Activated CD4-positive, CD25-positive, alpha-beta regulatory T cell treated with anti-CD3 and anti-CD28 coated beads, Interleukin-2, amount 50 U/mL, for 72 hours (primary cell): ENCODE measurements at places on chromosomes 3 and 15.

GRCh38 chr15:22968366-22968765 lies 11.8 kb downstream of the CYFIP1 start:
- DNase-seq = no peak

DNA sequence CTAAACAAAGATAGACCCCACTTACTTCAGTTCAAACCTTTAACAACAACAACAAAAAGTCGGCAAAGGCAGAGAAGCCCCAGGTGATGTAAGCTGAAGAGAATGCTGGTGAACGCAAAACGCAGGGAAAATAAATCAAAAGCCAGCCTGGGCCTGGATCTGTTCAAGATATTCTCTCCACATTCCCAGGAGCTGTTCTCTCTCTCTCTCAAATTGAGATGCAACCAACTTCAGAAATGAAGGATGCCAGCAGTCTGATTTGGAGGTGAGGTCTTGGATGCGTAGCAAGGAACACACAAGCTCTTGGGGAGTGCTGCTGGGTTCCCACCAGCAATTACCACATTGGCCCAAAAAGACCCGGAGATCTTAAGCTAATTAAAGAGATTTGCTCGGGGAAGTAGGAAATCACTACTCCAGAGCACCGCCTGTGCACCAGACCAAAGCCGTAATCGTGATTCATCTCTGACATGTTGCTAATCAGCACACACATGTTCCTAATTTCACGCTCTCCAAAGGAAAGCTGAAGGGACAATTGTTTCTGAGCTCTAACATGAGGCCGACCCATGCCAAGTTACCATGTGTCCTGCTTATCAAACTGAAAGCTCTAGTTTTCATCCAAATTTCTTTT lies 37.1 kb downstream of the IL17RD start:
- no peak for DNase-seq

- DNase-seq = no peak
Measured at GRCh38 chr3:101962055-101962454, 112.7 kb downstream of the NFKBIZ start.

DNA sequence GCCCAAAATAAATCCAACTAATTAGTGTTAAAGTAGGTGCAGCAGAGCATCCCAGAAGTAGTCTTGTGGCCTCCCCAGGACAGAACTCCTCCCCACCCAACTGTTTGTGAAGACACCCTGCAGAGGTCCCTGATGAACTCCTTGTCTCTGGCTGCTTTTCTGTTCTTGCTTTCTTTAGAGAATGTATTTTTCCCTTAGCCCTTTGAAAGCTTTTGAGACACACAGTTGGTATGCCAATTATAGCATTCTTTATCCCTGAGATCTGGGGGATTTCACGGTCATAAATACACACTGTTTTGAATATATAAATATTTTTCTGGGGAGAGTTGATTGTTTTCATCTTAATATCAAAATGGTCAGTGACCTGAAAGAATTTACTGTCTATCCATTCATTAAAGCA lies 9.8 kb downstream of the TFG start:
- no peak for DNase-seq

DNA sequence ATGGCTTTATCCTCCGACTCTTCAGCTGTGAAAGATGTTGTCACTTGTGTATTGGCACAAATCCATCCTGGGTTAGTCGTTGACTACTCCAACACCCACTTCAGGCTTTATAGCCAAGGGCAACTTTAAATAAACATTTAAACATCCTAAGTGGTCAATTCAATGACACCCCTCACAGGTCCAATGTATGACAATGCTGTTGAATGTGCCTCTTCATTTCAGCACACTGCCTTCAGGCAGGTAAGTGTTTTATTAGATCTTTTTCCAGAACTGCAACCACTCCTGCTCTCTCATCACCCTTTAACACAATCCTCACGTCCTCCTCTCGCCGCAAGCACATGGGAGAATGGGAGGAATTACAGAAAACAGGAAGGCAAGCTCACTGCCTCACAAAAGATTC lies 30.3 kb downstream of the IL12A start:
- no peak for DNase-seq

DNA sequence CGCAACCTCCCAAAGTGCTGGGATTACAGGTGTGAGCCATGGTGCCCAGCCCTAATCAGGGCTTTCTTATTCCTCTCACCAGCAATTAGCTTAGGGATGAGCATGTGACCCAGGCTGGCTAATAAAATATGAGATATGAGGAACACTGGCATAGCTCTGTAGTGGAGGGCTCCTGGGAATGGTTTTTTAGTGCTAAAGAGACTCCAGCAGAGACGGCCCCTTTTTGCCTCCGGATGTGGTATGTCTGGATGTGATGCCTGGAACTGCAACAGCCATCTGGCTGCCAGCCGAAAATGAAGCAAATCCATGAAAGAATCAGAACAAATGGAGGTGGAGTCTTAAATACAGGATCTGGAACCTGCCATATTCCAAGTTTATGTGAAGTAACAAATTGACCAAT lies 69.1 kb upstream of the MAGI1 start:
- no peak for DNase-seq

DNA sequence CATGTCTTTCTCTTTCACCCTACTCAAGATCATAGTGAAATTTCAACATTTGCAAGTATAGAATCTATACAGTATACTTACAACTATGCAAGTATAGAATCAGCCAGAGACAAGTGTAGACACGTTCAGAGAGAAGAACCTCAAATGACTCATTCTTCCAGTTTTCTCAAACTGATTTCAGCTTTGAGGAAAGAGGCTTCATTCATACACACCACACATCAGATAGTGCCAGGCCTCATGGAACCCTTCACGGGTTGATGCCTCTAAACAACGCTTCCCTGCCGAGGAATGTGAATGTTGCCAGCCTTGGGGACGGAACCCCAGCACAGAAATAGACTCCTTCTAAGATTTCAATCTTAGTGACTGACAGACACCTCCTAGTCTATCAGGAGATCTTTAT lies 135.7 kb downstream of the FOXP1 start:
- no peak for DNase-seq

DNA sequence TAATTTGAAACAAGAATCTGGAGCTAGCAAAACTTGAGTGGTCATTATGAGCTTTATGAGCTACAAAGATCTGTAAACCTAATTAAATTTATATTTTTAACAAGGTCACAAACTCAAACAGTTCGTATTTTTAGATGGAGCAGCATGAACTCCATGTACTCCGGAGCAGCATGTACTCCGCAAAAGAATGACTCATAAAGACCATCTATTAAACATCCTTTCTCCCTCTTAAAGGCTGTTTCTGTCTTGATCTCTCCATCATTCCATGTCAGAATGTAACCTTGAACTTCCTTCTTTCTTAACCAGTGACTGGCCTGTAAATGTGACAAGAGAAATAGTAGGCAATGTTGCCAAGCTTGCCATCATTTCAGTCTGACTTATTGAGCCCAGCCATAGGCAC lies 696.9 kb downstream of the ZNF385D start:
- DNase-seq = no peak

- no peak for DNase-seq
Measured at GRCh38 chr3:5431811-5432378, 244.4 kb downstream of the EDEM1 start.

DNA sequence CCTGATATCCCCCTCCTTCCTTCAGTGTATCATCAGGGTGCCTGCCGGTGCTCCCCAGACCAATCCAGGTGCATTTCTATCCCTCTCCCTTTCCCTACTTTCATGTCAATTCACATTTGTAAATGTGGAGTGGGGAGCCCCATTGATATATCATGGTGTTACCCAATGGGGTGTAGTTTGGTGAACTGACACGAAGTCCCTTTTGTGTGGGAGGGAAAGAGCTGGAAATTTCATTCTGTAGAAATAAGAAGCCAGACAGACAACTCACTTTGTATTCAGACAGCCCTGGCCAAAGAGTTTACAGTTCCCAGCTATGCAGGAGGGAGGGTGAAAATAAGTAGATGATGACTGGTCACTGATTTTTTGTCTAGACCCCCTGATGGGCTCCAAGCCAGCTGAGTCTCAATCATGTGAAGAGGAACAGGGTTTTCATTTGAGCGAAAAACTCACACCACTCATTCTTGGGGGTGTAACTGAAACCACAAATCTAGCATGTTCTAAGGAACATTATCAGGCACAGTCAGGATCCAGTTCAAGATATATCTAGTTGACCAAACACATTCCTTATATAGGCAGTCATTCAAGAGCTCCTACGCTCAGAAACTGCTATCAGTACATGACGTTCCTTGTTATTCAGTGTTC lies 58.9 kb downstream of the LMCD1 start:
- DNase-seq = no peak

DNA sequence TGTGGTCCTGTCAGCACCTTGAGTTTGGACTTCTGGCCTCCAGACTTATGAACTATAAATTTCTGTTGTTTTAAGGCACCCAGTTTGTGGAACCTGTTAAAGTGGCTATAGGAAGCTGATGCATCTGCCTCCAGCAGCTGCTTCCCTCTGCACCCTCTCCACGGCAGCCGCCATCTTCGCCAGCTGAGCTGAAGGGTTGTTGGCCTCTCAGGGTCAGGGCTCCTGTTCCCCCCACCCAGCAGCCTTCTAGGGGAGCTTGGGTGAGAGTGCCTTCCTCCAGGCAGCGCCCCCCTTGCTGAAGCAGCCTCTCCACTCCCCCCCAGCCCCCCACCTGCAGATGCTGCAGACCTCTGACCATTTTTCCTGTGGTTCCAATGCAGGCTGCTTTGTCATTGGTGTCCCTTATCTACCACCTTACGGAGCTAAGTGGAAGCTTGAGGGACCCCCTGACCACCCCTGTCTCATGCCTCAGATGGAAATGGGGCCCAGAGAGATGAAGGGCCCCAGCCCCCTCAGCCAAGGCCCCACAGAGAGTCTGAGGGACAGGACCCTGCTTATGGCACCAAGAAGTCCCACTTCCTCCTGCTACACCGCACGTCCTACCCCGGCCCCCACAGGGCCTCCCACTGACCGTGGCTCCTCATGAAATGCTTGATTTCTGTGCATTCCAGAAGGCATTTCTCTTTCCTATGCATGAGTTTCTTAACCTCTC lies 61.4 kb upstream of the TLE3 start:
- no peak for DNase-seq

GRCh38 chr3:120052677-120053076 lies 41.6 kb downstream of the GSK3B start:
- no peak for DNase-seq

DNA sequence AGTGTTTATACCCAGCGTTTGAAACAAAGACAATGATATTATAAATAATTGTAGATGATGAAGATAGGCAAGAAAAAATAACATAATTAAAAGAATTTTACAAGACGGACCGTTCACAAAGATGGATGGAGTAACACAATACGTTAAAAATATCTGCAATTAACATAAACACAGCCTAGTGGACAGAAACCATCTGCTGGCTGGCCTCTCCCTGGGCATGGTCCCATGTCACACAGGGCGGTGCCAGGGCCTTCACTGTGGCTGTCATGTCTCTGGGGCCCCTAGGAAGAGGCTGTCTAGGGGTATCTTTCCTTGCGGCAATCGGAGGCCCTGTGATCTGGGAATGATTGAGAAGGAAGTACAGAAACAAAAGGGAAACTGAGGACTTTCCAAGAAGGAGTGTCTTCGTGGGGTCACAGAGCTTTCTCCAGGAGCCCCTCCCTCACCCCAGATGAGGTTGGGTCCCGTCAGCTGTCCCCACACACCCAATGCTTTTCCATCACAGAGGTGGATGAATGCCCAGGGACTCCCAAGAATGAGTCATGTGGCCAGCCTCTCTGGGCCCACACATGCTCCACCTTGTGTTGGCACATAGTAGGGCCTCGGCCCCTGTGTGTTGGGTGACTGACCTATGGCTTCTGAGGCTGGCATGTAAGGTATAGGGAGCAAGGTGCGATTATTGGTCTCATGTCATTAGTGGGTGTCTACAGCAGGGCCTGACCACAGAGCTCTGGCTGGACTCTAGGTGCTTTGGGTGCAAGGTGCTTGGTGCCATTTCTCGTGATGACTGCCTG lies 87.1 kb downstream of the DNAJB8 start:
- no peak for DNase-seq

DNA sequence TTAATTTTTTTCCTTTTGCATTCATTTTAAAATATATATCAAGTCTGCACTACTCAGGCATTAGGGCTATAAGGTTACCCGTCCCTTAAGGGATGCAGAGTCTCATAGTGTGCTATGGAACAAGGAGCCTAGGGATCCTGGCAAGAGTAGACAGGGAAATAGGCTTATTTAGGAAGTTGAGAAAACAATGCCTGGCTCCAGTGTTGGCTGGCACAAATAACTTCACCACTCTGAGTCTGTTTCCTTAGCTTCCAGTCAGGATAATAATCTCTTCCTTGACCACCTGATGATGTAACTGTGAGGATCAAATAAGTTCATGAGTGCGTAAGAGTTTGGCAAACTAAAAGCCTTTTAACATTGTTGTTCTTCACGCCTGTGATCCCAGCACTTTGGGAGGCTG lies 540.8 kb upstream of the IL12A start:
- no peak for DNase-seq

- no peak for DNase-seq
Measured at GRCh38 chr15:96093063-96093462, 237.4 kb upstream of the NR2F2 start.

DNA sequence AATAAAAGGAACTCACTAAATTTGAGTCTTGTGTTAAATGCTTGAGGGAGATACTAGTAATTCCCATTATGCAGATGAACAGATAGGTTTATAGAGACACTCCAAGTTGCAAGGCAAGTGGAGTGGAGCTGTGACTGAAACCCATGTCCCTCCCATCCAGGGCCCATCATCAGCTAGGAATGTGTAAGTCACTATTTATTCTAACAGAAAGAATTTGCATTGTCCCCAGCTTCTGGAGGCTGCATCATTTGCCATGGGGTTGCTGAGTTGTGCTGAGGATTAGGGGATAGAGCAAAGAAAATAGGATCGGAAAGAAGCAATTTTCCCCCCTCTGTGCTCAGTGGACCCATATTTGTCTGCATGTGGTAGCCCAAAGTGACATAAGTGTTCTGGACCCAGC lies 197.4 kb upstream of the RGMA start:
- DNase-seq = no peak

DNA sequence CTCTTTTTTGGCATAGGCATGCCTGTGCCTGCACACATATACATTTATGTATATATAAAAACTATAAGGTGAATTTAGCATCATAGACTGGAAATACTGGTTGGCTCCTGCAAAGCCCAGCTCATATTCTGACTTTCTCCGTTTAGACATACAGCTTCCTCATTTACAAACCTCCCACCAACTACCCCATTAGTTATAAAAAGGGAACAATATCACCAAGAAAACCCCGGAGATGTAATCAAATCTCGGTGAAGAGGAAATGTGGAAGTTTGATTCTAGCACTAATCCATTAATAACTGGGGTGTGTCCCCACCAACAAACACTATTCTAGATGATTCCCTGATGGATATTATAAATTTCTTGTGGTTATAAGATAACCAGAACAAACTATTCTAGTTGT lies 517.7 kb upstream of the TBL1XR1 start:
- no peak for DNase-seq

- DNase-seq = no peak
Measured at GRCh38 chr3:59267021-59267420, 217.2 kb upstream of the CFAP20DC start.

DNA sequence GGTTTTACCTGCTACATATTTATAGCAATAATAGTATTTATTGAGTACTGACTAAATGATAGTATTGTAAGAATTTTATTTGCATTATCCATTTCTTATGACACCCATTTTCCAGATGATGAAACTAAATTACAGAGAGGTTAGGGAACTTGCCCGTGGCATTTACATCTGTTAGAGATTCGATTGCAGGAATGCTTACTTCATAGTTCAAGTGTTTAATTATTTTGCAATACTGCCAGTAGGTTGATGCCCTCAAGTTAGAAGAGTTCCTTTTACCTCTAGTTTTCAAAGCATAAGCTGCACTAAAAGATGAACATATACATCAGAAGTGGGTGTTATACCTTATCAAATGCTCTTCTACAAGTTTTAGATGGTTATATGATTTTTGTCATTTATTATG lies 362.8 kb upstream of the RGMA start:
- no peak for DNase-seq
